ENCODE measurements at places on chromosomes 5 and 9. TPM values are rescaled to one million over a fixed set of nuclear protein-coding genes. Genes with fewer than 3 reads are reported as not detected.

FGF1 gene
- total RNA-seq, result 3.3 TPM

C8G gene
- total RNA-seq, result not detected

ADAMTS19 gene
- total RNA-seq, result 1.4 TPM

SLC6A3 gene
- total RNA-seq, result not detected

PCDHAC2 gene
- total RNA-seq, result 0.30 TPM

SHOC1 gene
- total RNA-seq, result 0.09 TPM

ZDHHC11 gene
- total RNA-seq, result 2.1 TPM

CFAP77 gene
- total RNA-seq, result 0.30 TPM

ERAP2 gene
- 5.8 TPM for total RNA-seq

ISOC1 gene
- 24.1 TPM for total RNA-seq

IRX1 gene
- not detected for total RNA-seq

All from smooth muscle cell of the umbilical artery (primary cell).